ENCODE measurements at places on chromosomes 2 and 18.

GRCh38 chr2:40087434-40087833, 308.4 kb upstream of the THUMPD2 start:
- DNase-seq: no peak

DNA sequence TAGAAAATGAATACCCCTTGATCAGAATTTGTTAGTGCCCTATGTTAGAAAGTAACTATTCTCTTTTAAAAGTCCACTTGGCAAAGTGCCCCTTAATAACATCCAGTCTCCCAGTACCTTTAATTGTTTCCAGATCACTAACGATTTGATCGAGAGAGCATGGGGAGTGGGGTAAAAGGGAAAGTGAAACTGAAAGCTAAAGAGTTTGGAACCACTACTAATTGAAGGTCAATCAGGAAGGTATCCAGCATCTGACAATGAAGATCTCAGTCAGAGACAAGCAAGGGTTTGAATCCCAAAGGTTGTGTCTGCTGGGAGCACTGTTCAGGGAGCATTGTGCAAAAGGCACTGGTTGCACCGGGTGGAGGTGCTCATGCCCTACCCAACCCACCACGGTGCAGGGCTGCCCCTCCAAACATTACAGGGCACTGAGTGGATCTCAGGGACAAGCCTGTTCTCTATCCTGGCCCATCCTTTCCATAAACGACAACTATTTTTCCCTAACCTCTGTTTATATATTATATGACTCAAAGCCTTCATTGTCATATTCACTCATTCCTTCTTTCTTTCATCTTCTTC, 14.6 kb upstream of the RIT2 start:
- no peak for DNase-seq

- no peak for DNase-seq
Observed at GRCh38 chr2:38561691-38562090, 41.0 kb downstream of the HNRNPLL start.

DNA sequence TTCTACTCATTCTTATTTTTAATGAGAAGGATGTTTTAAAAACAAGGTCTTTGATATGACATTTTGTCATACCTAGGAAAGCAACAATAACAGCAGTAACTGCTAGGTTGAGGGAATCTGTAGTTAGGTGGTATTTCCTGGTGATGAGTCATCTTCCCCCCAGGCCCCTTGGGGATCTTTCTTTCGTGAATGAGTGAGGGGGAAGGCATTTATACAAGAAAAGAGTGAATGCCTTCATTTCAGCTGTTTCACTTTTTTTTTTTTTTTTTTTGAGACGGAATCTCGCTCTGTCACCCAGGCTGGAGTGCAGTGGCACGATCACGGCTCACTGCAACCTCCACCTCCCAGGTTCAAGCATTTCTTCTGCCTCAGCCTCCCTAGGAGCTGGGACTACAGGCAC, 108.6 kb downstream of the MAP4K4 start:
- no peak for DNase-seq

GRCh38 chr2:20357638-20358389, 7.2 kb upstream of the PUM2 start:
- DNase-seq: no peak

GRCh38 chr2:152716805-152717227, 445 bp downstream of the PRPF40A start:
- DNase-seq: peak; percentile 70

DNA sequence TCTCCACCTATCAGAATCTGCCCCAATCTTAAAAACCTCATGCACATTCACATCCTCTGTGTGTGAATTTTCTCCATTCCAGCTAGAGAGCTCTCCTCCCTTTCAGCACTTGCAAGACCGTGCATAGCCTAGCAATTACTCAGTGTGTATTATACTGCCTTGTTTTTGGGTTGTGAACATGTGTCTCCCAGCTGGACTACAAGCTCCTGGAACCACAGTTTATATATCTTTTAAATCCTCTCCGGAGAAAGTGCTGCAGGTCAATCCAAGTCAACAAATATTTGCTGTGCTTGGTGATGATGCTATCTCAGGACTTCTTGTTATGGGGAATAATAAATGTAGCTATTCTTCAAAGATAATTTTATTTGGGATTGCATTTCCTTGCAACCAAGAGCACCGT, 58.2 kb upstream of the MEX3C start:
- no peak for DNase-seq

GRCh38 chr2:79952616-79953015, 351.9 kb downstream of the LRRTM1 start:
- no peak for DNase-seq

DNA sequence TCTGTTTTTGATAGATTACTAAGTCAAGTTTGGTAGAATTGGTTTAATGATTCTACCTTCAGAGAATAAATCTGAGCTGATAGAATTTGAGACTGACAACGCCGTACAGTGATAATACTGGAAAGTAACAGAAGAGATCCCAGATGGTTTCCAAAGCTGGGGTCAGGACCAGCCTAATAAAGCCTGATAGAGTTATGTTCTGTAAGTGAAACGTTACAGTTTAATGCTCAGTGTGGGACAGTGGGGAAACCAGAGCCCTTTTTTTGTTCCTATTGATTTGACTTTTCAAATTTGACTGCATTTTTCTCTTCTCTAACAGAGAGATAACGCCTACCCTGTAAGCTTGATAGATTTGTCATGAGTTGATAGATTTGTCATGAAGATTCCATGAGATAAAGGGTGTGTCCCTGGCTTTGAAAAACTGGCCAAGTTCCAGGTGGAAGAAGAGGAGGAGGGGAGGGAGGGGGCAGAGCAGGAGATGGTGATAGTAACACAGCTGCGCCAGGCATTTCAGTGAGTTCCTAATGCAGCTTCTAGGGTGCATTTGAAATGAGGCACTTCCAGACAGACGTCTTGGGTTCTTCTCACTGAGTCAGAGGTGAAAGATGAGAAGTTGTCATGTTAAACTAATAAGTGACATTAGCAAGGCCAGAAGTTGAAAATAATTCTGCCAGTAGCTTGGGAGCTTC, 65.1 kb downstream of the CERS6 start:
- DNase-seq: peak; percentile 56

DNA sequence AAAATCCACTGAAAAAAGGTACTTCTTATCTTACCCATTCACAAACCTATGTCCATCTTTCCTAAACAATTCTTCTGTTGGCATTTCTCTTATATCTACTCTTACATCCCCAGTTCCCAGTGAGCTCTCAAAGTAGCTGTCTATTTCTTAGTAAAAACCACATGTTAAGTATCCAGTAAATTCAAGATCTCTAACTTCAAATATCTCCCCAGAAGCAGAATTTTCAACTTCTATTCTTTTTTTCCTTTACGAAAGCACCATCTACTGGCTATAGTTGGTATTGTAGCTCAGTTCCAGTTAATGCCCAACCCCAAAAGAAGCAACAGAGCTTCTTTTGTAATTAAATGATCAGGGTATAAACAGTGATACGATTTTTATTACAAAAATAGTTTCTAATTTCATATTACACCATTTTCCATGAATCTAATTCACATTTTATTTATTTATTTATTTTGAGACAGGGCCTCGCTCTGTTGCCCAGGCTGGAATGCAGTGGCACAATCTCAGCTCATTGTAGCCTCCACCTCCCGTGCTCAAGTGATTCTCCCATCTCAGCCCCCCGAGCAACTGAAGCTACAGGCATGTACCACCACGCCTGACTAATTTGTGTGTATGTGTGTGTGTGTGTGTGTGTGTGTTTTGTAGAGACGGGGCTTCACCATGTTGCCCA, 28.5 kb downstream of the HRH4 start:
- DNase-seq: peak; percentile 65

- peak; percentile 50 for DNase-seq
Observed at GRCh38 chr18:76686737-76687231, 135.6 kb upstream of the ZNF236 start.

GRCh38 chr2:64212801-64213321, 68.6 kb upstream of the PELI1 start:
- peak; percentile 67 for DNase-seq

DNA sequence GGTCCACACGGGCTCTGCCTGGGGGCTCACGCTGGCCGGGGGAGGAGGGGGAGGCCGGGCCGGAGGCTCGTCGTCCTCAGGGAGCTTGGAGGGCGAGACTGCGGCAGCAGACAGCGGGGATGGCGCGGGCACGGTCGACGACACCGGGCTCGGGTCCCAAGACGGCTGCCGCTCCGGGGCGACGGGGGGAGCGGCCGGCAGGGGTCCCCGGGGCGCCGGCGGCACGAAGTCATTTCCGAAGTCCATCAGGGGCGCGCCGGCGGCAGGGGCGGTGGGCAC, 491 bp downstream of the RTN4 start:
- DNase-seq: no peak
